Stimulated activated CD4-positive, alpha-beta T cell treated with anti-CD3 and anti-CD28 coated beads, TNF-alpha, amount 100 ng/mL, for 1 hour (primary cell): ENCODE measurements at places on chromosomes 11 and 22.

GRCh38 chr22:43479301-43479950 lies 67.6 kb downstream of the MPPED1 start:
- no peak for DNase-seq

- DNase-seq, result peak; percentile 54
Measured at GRCh38 chr11:126416542-126417090, 61.1 kb downstream of the ST3GAL4 start.

GRCh38 chr22:20852076-20852475 lies 6.5 kb downstream of the PI4KA start:
- no peak for DNase-seq

GRCh38 chr11:109421981-109422869 lies at the start of gene C11orf87:
Gene C11orf87 (plus strand): TSS chr11:109422190. CDS start chr11:109423634, 1,444 bp downstream.
- no peak for DNase-seq

GRCh38 chr11:114157476-114158050 lies 98.1 kb downstream of the ZBTB16 start:
- no peak for DNase-seq

GRCh38 chr22:33271390-33272161 lies 213.4 kb upstream of the SYN3 start:
- DNase-seq, result no peak

- no peak for DNase-seq
Measured at GRCh38 chr11:131449036-131450019, 78.9 kb downstream of the NTM start.

GRCh38 chr22:23175817-23176644 lies 4.3 kb upstream of the BCR start:
- DNase-seq, result no peak

DNA sequence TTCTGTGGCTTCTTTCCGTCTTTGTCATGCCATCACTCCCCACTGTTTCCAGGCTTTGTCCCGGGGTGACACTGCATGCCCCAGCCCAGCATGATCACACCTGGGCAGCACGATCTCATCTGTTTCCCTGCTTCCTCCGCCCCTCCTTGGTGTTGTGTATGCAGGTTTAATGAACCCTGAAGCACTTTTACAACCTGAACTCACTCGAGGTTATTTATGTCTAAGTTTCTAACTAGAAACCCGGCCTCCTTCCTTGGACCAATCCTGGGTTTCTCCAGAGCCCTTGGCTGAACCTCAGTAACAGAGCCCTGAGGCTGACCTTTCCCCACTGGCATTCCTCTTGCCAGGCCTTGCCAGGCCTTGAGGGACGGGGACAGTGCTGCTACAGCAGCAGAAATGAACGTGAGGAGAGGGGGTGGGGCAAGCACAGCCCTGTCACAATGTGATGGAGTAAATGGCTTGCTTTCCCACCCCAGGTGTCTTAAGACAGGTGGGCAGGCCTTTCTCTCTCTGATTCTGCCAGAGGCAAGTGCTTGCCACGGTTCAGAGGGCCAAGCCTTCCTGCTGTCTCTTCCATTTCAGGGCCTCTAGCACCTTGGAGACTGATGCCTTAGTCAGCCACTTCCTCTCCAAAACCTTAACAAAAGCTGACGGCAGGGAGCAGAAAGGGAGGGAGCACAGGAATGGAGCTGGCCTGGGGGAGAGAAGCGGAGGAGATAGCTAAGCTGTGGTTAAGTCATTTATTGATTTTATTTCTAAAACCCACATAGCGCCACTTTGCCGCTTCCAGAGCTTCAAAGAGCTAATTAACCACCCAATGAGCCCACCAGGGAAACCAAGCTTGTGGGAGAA lies 3.1 kb upstream of the PYGM start:
- no peak for DNase-seq

GRCh38 chr11:15233371-15234165 lies 118.8 kb downstream of the INSC start:
- no peak for DNase-seq

DNA sequence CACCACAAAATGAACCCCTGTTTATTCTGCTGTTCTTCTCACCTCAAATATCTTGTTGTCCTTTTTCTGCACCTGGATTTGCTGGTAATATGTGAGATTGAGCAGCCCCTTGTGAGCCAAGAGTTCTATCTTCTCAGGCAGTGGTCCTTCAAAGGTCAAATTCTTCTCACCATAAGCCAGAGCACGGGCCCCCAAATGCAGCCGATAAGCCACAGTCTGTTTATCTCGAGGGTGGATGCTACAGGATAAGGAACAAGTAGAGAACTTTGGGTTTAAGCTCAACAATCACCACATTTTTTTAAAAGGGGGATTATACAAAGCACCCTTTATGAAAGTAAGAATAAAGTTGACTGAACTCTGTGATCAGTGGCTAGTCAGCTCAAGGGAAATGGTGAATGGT lies 15.8 kb downstream of the TBRG1 start:
- DNase-seq, result no peak

DNA sequence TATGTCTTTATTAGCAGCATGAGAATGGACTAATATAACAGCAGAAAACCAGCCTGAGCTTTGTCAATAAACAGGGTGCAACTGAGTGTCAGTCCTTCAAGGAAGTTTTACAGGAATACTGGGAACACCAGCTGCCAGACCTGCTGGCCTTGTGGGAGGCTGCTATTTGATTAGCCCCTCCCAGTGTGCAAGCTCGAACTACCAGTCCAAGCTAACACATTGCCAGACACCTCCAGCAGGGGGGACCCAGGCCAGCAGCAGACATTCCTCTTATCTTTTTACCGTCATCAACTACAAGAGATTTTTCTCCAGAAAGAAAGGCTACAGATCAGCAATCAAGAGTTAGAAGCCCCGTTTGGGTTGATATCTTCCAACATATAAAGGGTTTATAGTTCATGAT lies 942.8 kb upstream of the TENM4 start:
- DNase-seq, result no peak
